Vagina (tissue), 2 donors: ENCODE measurements at places on chromosomes 6 and 20.

DNA sequence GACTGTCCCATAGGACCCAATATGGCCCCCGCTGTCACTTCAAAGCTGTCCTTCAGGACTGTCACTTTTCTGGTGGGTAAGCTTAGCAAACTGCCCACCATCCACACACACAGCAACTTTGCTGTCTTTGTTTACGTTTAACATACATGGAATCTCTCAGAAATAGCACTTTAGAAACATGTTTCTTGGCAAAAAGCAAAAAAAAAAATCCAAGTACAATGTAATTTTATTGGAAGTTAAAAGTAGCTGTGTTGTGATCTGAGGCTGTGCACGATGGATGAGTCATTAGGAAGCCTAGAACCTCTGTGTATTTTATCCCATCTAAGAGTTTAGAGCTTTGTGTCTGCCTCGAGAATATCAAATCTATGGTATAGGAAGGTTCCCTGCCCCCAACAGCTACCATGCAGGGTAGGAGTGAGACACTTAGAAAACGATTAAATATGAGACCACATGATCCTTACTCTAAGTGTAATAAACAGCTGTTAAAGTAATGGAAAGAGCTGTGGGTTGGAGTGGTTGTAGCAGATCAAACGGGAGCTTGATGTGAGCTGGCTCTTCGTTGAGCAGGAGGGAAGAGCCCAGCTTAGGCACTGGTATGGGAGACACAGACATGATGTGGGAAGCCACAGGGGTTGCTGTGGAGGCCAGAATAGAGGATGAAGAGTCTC is 119.5 kb downstream of the PLEKHG1 start:
- no peak for DNase-seq

DNA sequence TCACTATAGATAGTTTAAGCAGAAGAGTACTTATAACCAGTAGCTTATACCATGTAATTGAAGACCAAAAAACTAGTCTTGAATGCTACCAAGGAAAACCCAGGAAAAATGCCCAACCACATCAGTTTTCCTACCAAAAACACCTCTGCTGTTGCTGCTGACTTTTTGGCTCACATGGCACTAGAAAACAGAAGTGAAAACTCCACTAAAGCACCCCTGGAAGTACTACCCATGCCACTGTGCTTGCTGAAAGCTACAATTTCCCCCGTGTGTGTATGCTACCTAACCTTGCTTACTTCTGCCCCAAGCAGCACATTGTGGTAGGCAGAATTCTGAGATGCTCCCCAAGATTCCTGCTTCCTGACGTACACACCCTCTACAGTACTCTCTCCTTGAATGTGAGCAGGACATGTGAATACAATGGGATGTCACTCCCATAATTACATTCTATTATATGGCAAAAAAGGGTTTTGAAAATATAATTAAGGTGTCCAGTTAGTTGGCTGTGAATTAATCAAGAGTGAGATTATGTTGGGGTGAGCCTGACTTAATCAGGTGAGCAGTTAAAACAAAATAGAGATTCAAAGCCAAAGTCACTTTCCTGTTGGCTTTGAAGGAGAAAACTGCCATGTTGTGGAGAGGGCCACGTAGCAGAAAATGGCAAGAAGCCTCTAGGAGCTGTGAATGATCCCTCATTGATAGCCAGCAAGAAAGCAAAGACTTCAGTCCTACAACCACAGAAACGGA is 209.8 kb upstream of the MARCKS start:
- DNase-seq: no peak

- no peak for DNase-seq
Measured at GRCh38 chr6:33610779-33611732, 10.1 kb upstream of the ITPR3 start.

DNA sequence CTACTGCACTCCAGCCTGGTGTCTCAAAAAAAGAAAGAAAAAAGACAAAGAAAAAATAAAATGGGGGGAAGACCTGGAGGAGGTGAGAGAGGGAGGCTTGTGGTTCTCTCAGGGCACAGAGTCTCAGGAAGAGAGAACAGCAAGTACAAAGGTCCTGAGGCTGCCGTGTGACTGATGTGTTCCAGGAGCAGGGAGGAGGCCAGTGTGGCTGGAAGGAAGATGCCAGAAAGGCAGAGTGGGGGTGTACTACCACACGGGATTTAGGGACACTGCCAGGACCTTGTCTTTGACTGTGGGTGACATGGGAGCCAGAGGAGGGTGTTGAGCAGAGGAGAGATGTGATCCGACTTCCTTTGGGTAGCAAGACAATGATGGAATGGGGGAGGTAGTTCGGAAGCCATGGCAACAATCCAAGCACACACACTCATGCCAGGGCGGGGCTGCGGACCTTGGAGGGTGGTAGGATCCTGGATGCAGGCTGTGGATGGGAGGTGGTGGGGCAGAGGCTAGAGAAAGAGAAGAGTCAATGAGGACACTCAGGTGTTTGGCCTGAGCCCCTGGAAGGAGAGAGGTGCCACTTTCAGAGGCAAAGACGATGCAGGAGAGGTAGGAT is 136.4 kb upstream of the PTPN1 start:
- DNase-seq: no peak

DNA sequence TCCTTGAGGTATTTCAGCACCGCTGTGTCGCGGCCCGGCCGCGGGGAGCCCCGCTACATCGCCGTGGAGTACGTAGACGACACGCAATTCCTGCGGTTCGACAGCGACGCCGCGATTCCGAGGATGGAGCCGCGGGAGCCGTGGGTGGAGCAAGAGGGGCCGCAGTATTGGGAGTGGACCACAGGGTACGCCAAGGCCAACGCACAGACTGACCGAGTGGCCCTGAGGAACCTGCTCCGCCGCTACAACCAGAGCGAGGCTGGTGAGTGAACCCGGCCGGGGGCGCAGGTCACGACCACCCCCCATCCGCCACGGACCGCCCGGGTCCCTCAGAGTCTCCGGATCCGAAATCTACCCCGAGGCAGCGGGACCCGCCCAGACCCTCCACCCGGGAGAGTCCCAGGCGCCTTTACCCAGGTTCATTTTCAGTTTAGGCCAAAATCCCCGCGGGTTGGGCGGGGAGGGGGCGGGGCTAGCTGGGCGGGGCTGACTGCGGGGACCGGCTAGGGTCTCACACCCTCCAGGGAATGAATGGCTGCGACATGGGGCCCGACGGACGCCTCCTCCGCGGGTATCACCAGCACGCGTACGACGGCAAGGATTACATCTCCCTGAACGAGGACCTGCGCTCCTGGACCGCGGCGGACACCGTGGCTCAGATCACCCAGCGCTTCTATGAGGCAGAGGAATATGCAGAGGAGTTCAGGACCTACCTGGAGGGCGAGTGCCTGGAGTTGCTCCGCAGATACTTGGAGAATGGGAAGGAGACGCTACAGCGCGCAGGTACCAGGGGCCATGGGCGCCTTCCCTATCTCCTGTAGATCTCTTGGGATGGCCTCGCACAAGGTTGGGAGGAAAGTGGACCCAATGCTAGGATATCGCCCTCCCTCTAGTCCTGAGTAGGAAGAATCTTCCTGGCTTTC is 693 bp downstream of the HLA-F start:
- no peak for DNase-seq

- DNase-seq: no peak
Measured at GRCh38 chr20:1941226-1941625, 46.0 kb downstream of the SIRPA start.

GRCh38 chr20:25011261-25011660 is 18.7 kb upstream of the APMAP start:
- DNase-seq: no peak

GRCh38 chr6:122063076-122063475 is 336.4 kb upstream of the HSF2 start:
- DNase-seq: no peak

DNA sequence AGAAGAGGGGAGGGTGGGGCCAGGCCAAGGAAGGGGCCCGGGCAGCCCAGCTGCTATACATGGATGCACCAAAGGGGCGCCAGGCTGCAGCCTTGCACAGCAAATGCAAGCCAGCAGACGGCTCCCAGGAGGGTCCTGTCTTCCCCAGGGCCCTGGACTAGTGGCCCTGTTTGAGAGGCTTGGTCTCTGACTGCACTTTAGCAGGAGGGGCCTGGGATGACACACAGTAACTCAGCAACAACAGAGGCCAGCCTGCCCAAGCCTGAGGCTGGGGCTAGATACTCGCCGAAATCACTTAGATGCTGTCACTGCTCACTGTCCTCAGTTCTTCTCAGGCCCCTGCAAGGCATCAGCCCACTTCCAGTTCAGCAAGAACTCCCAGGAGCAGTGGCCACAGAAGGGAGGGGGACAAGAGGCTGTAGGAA is 73.5 kb downstream of the TRAM2 start:
- DNase-seq: no peak

GRCh38 chr6:4164456-4164855 is 29.1 kb upstream of the ECI2 start:
- DNase-seq: no peak

DNA sequence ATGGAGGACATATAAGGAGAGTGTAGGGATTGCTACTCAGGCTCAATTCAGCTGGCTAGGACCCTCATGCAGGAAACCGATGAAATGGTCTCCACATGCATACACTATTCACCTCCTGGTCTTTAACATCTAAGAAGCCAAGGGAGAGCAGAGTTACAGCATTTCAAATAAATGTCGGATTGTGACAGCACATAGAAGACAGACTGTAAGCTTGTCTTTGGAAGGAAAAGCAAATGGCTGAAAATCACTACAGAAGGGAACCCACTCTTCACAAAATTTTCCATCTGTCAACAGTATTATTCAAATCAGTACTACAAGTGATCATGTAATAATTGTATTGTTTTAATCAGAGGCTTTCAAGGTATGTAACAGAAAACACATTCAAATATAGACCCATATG is 72.9 kb downstream of the ATG5 start:
- DNase-seq: no peak

DNA sequence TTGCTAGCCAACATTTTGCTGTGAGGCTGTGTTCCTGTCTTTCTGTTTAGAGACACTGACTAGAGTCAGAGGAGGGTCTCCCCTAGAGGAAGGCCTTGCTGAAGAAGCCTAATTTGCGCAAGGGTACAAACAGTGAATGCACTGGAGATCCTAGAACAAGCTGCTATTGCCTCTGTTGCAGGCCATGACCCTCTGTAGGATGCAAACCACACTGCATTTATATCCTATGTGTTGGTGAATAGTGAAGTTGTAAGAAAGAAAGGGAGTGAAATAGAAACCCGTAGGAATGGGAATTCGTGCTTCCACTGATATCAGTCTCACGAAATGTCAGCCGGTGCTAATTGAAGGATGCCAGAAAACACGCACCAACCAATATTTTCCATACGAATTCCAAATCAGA is 88.2 kb downstream of the GJA1 start:
- no peak for DNase-seq

- no peak for DNase-seq
Measured at GRCh38 chr6:96246563-96246962, 230.8 kb downstream of the FUT9 start.

GRCh38 chr20:43583982-43584432 is 6.7 kb upstream of the IFT52 start:
- DNase-seq: no peak

DNA sequence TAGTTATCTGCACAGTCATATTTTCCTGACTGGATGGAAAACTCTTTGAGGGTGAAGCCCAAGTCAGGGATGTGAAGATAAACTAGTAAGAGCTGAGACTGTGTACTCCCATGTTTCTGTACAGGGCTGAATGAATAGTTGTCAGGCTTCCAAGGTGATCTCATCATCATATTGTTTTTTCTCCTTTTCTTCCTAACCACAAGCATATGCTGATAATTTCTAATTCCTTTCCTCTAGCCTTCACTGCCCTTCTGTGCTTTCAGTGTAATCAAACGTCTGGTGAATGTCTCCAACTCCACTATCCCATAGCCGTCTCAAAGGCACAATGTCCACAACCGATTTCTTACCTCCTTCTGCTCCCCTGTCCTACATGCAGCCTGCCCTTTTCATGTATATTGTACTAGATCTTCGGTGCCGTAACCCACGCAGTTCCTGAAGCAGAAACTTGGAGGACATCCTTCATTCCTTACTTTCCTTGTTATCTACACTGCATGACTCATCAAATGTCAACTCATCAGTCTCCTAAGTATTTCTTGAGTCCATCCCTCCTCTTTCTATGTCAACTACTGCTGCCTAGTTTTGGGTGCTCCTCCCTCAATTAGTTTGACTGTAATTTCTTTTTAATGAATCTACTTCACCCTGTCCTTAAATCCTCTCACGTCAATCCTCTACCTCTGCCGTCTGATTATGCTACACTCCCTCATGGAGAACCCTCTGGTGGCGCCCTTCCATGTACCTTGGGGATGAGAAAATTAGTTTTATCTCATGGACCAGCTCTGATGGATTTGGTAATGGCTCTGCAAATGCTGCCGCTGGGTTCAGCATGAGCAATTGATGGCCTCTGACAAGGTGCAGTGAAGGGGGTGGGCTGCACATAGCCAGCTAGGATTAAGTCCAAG is 21.9 kb downstream of the NCOA7 start:
- no peak for DNase-seq

DNA sequence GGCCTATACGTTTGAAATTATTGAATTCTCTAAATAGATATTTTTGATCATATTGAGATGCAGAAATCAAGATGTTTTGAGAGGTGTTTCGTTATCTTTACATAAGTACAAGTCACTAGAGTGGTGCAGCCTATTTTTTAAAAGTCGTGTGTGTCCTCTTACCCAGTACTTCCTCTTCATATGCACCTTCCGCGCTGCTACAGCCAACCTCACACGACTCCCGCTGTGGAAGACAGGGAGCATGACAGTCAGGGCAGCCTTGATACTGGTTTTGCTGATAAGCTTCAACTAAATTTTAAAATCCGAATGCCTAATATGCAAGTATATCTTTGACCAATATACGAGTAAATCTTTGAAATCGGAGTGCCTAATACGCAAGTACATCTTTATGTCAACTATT is 16.3 kb downstream of the ROS1 start:
- DNase-seq: no peak

- DNase-seq: peak; percentile 37
Measured at GRCh38 chr6:29984992-29985391, 42.7 kb downstream of the HLA-A start.

GRCh38 chr6:34030831-34031624 is 114.9 kb downstream of the GRM4 start:
- DNase-seq: no peak

DNA sequence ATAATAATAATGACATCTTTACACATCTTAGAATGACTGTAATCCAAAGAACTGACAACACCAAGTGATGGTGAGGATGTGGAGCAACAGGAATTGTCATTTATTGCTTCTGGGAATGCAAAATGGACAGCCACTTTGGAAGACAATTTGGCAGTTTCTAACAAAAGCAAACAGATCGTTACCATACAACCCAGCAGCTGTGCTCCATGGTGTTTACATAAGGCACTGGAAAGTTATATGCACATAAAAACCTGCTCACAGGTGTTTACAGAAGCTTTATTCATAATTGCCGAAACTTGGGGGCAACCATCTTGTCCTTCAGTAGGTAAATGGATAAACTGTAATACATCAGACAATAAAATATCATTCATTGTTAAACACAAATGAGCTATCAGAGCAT is 18.3 kb upstream of the ASF1A start:
- DNase-seq: no peak

GRCh38 chr6:41039060-41039998 is at the start of gene UNC5CL:
TSS of gene UNC5CL (minus strand) at chr6:41039221. CDS start at chr6:41035074, 4,147 bp downstream.
- no peak for DNase-seq

- DNase-seq: no peak
Measured at GRCh38 chr6:12186528-12186927, 103.6 kb upstream of the EDN1 start.

- DNase-seq: no peak
Measured at GRCh38 chr20:51122931-51123658, 100.2 kb upstream of the KCNG1 start.
